Right renal cortex interstitium (tissue), 3 donors: ENCODE measurements at places on chromosomes 5 and 9. TPM values are rescaled to one million over a fixed set of nuclear protein-coding genes. Genes with fewer than 3 reads are reported as not detected.

The TRPM6 gene
- polyA plus RNA-seq = 1.6 TPM

The C9 gene
- 0.50 TPM for polyA plus RNA-seq

The SPINK5 gene
- 0.28 TPM for polyA plus RNA-seq

DNA sequence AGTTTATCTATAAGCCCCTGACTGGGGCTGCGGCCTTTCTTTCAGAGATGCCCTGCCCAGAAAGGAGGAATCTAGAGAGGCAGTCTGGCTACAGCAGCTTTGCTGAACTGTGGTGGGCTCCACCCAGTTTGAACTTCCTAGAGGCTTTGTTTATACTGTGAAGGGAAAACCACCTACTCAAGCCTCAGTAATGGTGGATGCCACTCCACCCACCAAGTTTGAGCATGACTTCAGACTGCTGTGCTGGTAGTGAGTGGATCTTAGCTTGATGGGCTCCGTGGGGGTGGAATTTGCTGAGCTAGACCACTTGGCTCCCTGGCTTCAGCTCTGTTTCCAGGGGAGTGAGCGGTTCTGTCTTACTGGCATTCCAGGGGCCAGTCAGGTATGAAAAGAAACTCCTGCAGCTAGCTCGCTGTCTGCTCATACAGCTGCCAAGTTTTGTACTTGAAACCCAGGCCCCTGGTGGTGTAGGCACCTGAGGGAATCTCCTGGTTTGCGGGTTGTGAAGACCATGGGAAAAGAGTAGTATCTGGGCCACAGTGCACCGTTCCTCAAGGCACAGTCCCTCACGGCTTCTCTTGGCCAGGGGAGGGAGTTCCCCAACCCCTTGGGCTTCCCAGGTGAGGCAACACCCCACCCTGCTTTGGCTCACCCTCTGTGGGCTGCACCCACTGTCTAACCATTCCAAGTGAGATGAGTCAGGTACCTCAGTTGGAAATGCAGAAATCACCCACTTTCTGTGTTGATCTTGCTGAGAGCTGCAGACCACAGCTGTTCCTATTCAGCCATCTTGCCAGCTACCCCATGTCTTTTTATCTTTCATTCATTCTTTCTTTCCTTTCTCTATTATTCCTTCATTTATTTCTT, 211.8 kb upstream of the C9orf72 start:
- no peak for DNase-seq

- DNase-seq = no peak
Observed at GRCh38 chr9:129394886-129395279, 216.8 kb upstream of the IER5L start.

DNA sequence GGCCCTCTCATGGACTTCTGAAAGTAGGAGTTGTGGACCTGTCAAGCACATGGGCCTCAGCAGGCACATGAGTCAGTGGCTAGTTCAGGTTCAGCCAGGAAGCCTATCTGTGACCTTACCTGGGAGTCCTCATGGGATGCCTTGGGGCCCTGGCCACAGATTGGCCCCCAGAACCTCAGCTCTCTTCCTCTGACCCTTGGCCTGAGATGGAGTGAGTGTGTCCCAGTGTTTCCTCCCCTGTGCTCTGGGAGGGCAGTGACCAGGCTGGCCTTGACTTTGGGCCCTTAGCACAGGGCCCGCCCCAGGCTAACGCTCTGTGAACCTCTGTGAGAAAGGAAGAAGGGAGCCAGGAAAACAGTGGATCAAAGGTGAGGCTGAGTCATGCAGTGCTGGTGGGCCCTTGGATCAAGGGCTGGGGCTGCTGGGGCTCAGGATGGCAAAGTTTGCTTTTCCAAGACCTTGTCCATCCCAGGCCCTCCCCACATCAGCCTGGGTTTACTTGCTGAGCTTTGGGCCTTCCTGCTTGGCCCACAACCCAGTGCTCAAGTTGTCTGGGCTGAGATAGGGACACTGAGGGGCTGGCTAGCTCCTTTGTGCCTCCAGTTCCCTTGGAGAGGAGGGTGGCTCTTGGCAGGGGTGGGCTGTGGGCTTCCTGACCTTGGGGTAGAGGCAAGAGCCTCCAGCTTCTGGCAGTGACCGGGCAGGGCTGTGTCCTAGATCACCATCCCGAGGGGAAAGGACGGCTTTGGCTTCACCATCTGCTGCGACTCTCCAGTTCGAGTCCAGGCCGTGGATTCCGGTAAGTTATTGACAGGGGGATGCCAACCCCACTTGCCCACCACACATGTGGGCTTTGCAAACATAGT, 41.4 kb downstream of the RGS3 start:
- DNase-seq = no peak

DNA sequence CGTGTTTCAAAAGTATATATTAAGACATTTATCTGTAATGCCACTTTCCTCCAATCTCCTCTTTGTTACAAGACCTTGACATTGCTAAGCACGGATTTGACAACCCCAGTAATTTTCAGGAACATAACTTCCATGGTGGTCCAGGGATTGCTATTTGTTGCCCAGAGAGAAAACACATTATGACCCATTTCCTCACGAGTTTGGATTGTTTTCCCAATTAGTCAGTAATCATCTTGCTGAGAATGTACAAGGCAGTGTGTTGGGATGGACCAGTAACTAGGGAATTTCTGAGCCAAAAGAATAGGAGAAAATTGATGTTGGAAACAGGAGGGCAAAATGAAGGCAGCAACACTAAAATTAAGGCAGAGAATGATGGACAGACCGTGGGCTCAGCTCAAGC, 574.1 kb downstream of the EBF1 start:
- DNase-seq = no peak

DNA sequence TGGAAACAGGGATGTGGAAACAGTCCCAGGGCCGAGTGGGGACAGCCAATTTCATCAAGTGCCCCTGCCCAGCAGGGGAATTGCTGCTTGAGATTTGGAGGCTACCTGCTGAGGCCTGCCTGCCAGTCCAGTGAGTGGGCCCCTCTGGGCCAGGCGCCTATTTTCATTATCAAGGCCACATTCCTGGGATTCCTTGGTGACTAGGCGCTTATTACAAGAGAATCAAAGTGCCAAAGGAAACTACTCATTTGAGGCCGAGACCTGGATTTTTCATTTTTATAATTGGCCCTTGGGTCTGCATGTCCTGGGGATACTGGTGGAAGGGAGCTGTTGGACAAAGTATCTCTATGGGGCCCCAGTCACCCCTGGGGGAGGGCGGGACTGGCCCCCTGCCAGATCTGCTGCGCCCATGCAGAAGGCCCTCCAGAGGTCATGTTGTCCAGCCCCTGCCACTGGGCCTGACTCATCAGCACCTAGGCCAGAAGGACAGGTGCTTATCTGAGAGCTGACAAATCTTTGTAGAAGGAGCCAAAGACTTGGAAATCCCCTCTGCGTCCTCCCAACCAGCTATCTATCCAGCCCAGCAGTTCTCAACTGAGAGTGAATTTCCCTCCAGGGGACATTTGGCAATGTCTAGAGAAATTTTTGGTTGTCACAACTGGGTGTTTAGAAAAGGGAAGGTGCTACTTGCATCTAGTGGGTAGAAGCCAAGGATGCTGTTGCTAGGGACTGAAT, 45.6 kb downstream of the FOXI1 start:
- no peak for DNase-seq

- DNase-seq = no peak
Observed at GRCh38 chr9:134600836-134601638, 40.6 kb upstream of the COL5A1 start.

GRCh38 chr5:37308793-37309192, 59.6 kb upstream of the CPLANE1 start:
- DNase-seq = no peak
